ENCODE measurements at places on chromosomes 3 and 15.

DNA sequence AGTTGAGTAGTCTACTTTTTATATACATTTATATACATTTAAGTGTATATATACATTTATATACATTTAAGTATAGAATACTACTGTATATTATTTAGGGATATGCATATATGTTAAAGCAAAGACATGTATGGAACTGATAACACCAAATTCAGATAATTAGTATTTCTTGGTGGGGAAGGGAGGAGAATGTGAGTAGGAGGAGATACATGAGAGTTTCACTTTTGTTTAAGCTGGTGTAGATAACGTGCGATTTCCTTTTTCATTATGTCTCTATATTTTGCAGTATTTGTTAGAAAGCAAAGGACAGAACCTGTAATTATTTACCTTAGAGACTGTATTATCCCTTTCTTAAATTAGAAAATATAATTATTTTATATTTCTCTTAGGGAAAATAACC, 16.6 kb upstream of the NIT2 start:
- no peak for DNase-seq

- no peak for DNase-seq
Observed at GRCh38 chr3:122858373-122858772, 63.5 kb downstream of the SLC49A4 start.

GRCh38 chr3:4943549-4943948, 35.7 kb upstream of the BHLHE40 start:
- DNase-seq, result no peak

DNA sequence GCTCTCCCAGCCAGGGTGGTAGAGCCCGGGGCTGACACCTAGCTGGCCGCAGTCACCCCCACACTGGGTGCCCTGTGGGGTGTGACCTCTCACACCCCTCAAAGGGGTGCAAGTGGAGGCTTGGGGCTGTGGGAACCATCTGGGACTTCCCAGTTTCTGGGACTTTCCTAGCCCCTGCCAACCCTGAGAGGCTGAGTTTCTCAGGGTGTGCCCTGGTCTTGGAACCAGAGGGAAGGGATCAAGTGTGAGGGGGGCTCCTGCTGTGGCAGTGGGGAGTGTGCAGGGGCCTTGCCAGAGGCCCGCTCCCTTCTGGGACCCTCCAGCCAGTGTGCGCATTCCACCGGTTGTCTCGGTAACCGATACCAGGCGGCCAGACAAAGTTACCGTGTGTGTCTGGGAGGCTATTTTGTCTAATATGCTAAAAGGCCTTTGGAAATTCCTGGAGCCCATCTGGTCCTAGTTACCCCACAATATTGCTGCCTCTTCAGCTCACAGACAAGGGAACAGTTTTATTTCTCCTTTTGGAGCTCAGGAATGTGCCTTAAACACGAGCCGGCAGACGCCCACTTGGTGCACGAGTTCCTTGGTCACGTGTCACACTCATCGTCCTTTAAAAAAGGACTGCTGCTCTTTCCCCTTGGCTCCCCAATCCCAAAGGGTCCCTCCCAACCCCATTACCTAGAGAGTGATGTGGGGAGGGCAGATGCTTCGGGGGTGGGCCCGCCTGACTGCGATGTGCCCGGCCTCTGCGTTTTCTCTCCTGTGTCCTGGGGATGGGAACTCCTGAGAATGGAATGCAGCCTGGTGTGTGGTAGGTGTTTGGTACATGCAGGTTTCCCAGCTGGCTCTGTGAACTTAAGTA, 33.2 kb downstream of the HDAC11 start:
- DNase-seq, result no peak

DNA sequence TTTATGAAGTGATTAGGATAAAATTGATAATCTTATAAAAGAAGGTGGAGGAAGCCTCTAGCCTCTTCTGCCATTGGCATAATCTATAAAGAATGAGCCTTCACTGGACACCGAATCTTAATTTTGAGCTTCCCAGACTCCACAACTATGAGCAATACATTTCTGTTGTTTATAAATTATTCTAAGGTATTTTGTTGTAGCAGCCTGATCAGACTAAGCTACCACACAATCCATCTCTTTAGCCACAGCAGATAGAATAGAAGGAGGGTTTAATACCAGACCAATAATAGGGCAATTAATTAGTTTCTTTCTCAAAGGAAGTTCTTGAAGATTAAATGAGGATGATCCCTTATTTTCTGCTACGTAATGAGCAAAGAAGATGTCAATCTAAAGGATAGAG, 33.3 kb downstream of the SUCNR1 start:
- DNase-seq, result no peak

- no peak for DNase-seq
Observed at GRCh38 chr3:160472344-160472743, 22.8 kb upstream of the TRIM59 start.

- no peak for DNase-seq
Observed at GRCh38 chr15:72086010-72086697, 31.8 kb downstream of the MYO9A start.

GRCh38 chr3:116148881-116149851, 296.1 kb downstream of the LSAMP start:
- no peak for DNase-seq

- DNase-seq, result no peak
Observed at GRCh38 chr3:177320765-177321247, 123.5 kb upstream of the TBL1XR1 start.

DNA sequence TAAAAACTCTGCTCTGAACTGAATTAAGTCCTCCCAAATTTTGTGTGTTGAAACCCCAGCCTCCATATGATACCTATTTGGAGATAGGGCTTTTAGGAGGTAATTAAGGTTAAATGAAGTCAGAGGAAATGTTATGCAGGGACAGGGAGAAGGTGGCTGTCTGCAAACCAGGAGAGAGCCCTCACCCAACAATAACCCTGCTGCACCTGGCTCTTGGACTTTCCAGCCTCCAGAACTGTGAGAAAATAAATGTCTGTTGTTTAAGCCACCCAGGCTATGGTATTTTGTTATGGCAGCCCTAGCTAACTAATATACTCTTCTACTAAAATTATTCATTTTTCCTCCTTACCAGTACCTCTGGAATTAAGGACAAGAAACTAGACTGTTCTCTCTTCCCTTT, 79.5 kb downstream of the MEIS2 start:
- no peak for DNase-seq

- no peak for DNase-seq
Observed at GRCh38 chr15:77886805-77887448, 190.6 kb downstream of the TBC1D2B start.

- no peak for DNase-seq
Observed at GRCh38 chr3:171543759-171544300, 83.6 kb upstream of the TNIK start.

GRCh38 chr3:55246033-55246432, 241.1 kb downstream of the WNT5A start:
- DNase-seq, result no peak

- no peak for DNase-seq
Observed at GRCh38 chr15:67083135-67083762, 17.8 kb downstream of the SMAD3 start.

DNA sequence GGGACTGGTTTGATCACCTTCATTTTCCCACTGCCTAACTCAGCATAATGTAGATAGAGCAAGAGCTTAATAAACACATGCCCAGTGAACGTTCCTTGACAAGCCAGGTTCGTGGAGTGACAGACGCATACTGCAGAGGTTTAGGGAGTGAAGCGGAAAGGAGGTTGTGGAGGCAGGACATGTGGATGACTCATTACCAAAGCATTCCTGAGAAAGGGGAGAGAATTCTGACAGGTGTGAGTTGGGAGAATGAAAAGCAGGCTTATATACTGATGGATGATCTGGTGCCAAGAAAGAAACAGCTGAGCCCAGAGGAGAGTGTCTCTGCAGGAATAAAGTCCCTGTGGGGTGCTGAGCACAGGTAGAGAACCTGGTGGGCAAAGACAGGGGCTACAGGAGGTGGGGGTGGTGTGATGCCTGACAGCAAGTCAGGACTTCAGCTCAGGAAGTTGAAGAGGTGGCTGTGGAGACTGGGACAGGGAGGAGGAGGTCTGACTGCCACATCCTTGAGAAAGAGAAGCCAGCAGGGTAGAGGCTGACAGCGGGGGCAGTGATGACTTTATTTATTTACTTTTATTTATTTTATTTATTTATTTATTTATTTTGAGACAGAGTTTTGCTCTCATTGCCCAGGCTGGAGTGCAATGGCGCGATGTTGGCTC, 2.4 kb upstream of the RPL29 start:
- no peak for DNase-seq

DNA sequence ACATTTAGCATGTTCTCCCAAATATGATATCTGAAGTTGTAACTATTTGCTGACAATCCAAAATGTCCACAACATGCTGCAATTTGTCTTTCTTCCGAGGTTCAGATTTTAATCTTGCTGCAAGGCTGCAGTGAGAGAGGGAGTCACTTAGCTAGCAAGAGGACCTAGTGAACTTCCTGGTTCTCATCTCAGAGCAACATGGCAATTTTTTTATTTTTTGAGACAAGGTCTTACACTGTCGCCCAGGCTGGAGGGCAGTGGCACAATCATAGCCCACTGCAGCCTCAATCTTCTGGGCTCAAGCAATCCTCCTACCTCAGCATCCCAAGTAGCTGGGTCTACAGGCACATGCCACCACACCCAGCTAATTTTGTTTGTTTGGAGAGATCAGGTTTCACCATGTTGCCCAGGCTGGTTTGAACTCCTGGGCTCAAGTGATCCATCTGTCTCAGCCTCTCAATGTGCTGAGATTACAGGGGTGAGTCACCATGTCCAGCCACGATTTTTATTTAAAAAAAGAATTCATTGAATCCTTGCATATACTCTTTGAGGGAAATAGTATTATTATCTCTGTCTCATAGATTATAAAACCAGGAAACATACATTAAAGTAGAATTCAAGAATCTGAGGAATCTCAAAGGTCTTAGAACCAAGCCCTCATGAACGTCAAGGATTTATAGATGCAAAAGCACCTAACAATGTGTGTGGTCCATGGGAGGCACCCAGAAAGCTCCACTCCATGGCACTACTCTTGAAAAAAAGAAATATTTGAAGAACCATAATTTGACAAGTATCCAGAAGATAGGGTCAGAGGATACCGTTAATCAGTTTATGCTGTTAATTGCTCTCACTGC, 9.1 kb downstream of the HDC start:
- no peak for DNase-seq

DNA sequence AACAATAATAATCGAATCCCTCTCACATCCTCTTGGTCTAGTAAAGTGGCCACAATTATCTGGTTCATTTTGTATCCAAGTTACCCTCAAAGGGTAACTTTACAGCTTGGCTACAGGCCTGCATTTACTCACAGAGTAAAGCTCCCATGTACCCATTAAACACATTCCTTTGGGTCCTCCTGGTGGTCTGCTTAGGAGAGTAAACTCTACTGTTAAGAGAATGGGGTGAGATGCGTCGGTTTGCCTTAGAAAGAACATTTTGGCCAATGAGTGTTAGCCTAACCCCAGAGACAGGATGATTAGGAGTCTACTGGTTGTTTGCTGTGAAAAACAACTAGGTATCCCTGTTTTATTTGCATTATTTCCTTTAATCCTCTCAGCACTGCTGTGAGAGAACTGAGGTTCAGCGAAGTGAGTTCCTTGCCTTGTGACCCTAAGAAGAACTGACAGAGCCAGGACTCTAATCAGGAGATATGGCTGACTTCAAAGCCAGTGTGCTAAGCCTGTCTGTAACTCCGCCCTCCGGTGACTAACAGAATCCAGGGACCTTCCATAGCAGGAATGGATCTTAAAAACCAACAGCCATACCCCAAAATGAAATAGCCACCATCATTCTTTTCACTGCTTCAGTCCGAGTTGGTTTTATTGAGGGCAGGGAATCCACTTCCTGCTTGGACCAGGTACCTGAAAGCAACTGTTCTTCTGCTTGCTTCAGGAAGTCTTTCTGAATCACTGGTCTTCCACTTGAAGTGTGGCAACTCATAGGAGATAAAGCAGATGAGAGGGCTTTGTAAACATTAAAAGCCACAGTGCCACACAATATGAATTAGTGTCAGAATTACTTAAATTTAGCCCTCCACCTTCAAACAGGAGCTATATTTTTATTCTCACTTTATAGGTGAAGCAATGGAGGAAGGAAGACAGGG, 317.3 kb upstream of the WNT5A start:
- no peak for DNase-seq

DNA sequence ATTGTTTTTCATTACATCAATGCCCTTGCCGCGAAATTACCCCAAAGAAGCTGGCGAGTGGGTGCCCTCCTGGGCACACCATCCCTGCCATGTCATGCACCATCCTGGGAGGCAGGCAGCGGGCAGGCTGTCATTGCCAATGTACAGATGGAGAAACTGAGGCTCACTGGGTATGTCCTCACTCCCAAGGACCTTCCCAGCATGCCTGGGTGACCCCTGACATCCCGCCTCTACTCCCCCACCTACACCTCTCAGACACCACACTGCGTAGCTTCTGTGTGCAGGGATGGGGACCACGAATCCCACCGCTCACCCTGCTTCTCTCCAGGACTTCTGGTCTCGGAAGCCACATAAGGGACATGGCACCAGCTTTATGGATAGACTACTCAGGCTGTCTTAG, 41.0 kb upstream of the SLC41A3 start:
- peak; percentile 13 for DNase-seq
